ENCODE measurements at places on chromosomes 2 and 18. TPM values are rescaled to one million over a fixed set of nuclear protein-coding genes. Genes with fewer than 3 reads are reported as not detected.

SERPINB11 gene
- not detected for total RNA-seq

ADAM17 gene
- 35.6 TPM for total RNA-seq

TEKT4 gene
- not detected for total RNA-seq

DSG2 gene
- not detected for total RNA-seq

C1QL2 gene
- total RNA-seq: not detected

FOXD4L1 gene
- total RNA-seq: 0.42 TPM

IL36A gene
- total RNA-seq: not detected

TLX2 gene
- 0.53 TPM for total RNA-seq

RIT2 gene
- total RNA-seq: not detected

POLR1A gene
- 25.8 TPM for total RNA-seq

SLC38A11 gene
- total RNA-seq: not detected

TTC32 gene
- 44.4 TPM for total RNA-seq

NEURL3 gene
- total RNA-seq: not detected

FAM237A gene
- not detected for total RNA-seq

YWHAQ gene
- total RNA-seq: 124 TPM

CCDC121 gene
- total RNA-seq: 1.3 TPM

ZC3H6 gene
- 36.8 TPM for total RNA-seq
